ENCODE measurements at places on chromosomes 6 and 20.
A peak's percentile ranks its signal among the peaks of the same experiment; 100 is the strongest.

DNA sequence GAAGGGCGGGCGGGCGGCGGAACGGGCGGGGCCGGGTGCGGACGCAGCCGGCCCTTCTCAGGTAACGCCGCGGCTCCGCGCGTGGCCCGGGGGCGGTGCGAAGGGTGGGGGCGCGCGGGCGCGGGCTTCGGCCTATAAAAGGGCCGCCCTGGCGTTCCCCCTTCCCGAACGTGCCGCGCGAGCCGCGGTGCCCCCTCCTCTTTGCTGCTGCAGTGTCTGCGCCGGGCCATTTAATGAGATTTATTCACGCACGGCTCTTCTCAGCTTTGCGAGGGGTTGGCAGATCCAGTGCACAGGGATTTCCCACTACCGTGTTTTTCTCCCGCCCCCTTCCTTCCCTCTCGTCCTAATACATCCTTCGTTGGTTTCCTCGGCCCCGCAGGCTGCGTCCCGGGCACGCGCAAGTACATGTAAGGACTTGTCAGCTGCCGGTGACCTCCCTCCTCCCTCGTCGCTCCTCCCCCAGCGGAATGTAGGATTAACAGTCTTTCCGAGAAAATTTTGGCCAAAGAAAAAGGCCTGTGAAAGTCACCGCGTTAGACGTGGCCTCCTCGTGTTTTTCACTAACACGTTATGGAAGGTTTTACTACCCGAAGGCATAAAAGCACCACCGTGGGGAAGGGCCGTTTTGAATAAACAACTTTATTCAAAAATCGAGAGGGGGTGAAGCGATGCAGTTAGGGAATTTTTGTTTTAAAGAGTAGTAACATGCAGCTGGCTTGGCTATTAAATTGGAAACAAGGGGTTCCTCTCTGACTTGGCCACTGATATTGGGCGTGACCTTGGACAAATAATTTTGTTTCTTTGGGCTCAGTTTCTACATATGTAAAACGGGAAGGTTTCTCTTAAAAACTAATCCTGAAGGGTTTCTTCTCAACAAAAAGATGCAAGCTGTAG, 966 bp upstream of the REV3L start:
- DNase-seq, result no peak

- peak; percentile 61 for DNase-seq
Measured at GRCh38 chr6:158026054-158026900, 44.6 kb downstream of the SYNJ2 start.

DNA sequence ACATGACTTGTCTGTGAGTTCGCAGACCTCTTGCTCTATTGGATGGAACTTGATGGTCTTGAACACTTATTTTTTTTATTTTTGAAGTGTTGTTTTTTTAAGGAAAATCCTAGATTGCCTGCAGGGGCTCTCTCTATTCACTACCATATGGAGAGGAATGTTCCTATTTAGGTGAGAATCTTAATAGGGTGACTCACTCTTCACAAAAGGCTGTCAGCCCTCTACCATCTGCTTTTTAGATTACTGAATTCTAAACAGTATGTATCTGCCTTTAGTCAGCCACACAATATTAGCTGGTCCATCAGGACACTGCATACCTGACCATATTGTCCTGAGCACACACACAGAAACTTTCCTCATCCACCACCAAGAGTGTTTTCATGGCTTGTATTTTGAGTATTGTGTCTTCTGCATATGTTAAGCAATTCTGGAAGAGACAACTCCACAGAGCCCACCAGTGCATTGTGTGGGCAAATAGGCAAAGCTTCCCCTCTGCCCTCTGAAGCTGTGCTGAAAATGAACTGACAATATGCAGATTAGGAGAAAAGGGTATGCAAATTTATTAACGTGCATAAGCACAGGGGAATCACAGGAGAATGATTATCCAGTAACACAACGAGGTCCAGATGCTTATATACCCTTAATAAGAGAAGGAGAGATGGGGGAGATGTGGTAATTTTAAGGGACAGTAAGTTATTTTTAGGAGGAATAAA, 6.6 kb upstream of the BTBD9 start:
- no peak for DNase-seq

GRCh38 chr20:21053002-21053762, 53.0 kb downstream of the LINC00237 start:
- no peak for DNase-seq

GRCh38 chr6:154169193-154169847, 130.3 kb downstream of the OPRM1 start:
- DNase-seq, result no peak

- DNase-seq, result no peak
Measured at GRCh38 chr6:1208876-1209275, 103.0 kb upstream of the FOXQ1 start.

GRCh38 chr20:3778976-3779375, 2.3 kb downstream of the SPEF1 start:
- no peak for DNase-seq

DNA sequence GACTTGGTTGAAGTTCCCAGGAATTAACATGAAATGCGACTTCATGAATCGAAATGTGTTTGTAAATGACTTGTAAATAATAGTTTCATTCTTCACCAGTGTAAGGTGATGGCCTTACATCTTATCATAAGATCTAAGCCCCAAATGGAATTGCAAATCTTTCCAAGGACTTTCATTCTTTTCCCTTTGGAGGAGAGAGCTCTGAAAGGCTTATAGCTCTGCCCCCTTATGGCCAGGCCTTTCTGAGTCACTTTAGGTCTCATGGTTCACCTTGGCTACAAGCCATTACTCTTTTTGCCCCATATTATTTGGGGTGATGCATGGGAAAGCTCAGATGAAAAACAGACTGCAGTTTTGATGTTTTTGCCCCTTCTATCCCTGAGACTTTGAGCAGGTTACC, 209.1 kb upstream of the BMP2 start:
- DNase-seq, result no peak

DNA sequence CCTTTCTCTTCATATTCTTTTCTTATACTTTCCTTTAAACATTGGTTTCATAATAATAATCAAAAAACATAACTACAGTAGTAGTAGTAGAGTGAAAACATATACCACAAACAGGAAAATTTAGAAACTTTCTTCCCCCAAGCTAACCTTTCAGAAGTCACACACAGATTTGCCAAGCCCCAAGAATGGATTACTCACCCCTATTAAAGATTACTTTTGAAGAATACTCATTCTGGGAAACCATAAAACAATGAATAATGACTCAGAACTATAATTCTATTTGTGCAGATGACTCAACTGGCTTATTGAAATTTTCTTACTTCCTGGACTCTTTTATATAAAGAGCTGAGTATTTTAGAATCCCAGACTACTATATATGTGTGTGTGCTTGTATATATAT, 119.4 kb upstream of the GJE1 start:
- no peak for DNase-seq

- DNase-seq, result no peak
Measured at GRCh38 chr6:92495242-92495641, 924.1 kb downstream of the EPHA7 start.

- no peak for DNase-seq
Measured at GRCh38 chr6:124475176-124475575, 487.1 kb upstream of the RNF217 start.

GRCh38 chr6:113642714-113643406, 214.3 kb upstream of the MARCKS start:
- DNase-seq, result no peak

DNA sequence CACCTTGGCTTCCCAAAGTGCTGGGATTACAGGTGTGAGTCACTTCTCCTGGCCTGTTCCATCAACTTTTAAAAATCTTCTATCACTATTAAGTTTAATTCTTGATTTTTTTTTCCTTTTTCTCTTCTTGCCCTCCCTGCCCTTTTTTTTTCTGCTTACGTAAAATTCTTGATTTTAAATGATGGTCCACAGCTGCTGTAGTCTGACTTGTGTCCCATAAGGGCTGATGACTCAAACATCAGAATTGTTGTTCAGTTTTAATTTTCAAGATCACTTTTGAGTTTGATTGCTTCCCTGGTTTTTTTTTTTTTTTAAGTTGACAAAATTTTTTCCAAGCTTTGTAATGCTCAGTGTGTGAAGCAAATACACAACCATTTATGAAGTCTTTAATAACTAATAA, 61.9 kb downstream of the CBFA2T2 start:
- DNase-seq, result no peak

DNA sequence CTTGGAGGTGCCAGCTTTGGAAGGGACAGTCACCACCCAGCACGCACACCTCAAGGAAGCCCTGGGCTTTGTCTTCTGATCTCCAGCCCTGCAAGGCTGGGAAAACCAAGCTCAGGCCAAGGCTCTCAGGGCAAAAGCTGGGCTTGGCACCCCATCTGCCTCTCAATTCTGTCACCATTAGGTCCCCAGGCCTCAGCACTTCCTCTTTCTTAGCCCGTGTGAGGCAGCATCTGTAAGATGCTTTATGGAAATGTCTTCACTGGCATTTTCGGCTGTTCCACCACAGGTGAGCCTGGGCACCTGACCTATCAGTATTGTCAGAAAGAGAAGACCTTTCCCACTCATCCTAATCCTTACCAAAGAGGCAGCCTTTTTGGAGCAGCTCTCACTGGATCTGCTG, 24.6 kb downstream of the GMEB2 start:
- no peak for DNase-seq

- no peak for DNase-seq
Measured at GRCh38 chr20:23397961-23398360, 23.3 kb downstream of the NAPB start.

DNA sequence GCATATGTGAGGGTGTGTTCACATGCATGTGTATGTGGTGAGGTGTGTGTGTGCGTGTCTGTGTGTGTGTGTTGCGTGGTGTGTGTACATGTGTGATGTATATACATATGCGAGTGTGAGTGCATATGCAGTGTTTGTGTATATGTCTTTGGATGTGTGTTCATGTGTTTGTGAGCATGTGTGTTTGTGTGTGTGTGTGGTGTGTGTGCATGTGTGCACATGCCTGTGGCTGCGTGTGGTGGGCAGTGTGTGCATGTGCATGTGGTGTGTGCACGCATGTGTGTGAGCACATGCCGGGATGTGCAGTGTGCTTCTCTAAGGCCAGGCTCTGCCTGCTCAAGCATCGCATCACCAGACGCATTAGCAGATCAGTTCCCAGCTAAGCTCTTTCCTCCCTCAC, 5.7 kb downstream of the THBS2 start:
- no peak for DNase-seq

DNA sequence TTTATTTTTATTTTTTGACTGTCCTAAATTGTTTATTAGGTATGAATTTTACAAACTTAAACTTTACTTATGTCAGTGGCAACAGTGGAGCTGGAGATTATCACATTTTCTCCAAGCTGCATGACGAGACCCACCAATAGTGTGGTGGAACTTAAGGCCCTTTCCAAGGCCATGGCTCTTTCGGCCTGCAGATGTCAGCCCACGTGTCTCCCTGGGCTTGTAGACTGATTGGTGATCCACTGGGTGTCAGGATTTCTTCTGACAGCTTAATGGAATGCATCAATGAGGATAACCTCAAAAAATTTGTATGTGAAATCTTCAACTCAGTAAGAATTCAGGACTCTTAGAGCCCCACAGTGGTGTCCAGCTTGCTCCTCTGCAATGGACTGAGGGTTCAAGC, 32.3 kb upstream of the OVOL2 start:
- no peak for DNase-seq

- no peak for DNase-seq
Measured at GRCh38 chr20:11389186-11389585, 528.5 kb upstream of the BTBD3 start.

GRCh38 chr20:42588847-42589246, 600.9 kb downstream of the PTPRT start:
- no peak for DNase-seq

- no peak for DNase-seq
Measured at GRCh38 chr20:25723975-25724374, 27.3 kb upstream of the ZNF337 start.

DNA sequence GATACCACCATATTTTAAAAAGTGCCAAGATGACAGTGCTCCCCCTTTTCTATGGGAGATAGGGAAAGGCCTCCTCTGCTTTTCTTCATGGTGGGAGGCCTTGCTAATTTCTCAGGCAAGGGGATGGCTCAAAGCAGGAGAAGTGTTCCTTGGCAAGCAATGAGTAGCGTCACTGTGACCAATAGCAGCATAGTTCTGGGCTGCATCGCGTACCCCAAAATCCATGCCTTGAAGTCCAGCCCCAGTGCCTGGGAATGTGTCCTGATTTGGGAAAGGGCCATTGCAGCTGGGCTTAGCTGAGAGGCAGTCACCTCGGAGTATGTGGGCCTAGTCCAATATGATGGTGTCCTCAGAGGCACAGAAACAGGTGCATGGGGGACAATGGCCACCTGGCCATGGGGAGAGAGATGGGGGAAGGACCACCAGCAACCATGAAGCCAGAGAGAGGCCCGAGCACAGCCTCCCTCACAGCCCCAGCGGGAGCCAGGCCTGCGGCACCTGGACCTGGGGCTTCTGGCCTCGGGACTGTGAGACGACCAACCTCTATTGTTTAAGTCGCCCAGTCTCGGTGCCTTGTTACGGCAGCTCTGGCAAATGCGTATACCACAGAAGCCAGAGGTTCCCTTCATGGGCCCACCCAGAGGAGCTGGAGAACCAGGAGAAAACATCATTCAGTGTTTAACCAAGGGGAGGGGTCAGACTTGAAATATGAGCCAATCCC, 153.1 kb upstream of the RPS6KA2 start:
- no peak for DNase-seq

GRCh38 chr6:53484476-53485280, 60.2 kb downstream of the GCLC start:
- peak; percentile 49 for DNase-seq

DNA sequence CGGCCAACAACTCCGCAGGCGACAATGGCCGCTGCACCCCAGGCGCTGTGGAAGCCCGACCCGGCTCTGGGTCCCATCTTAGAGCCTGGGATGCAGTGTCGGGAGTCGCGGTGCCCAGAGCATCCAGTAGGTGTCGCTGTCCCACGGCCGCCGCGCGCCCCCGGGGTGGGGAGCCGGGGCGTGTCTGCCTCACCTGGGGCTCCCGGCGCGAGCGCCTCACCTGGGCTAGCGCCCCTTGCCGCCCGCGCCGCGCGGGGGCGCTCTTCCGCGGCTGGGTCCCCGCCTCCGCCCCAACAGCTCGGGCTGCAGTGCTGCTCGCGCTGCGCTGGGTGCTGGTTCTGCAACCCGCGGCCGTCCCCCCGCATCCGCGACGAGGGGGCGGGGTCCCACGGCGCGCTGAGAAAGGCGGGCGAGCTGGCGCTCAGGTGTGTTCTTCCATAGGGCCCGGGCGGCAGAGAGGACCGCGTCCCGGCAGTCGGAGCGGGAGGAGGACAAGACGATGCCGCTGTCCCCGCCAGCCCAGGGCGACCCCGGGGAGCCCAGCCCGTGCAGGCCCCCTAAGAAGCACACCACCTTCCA, at the start of gene CRYBG1:
Gene CRYBG1 (plus strand): TSS at position 308 of the 579 bp plus-strand sequence. CDS start 192 bp downstream, at position 500.
- peak; percentile 43 for DNase-seq

GRCh38 chr6:6881438-6882225, 226.1 kb upstream of the RREB1 start:
- DNase-seq, result no peak

DNA sequence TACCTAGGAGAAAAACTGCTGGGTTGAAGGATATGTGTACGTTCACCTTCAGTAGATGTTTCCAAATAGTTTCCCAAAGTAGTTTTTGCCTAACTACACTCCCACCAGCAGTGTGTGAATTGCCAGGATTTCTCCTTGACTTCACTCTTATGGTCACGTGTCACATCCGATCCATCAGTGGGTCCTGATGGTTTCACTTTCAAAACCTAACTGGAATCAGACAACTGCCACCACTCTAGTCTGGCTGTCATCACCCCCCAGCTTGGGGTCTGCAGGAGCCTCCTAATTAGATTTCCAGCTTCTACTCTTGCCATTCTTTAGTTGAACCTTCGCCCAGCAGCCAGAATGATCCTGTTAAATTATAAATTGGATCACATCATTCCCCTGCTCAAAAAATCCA, 8.5 kb upstream of the SLC12A5 start:
- DNase-seq, result no peak
